Pulmonary artery endothelial cell (primary cell): ENCODE measurements at places on chromosomes 12 and 14.

GRCh38 chr12:116933091-116933490 is 22.3 kb downstream of the FBXW8 start:
- DNase-seq, result no peak

GRCh38 chr12:78062786-78063185 is 232.1 kb downstream of the NAV3 start:
- peak; percentile 79 for DNase-seq

GRCh38 chr14:54591866-54592265 is 24.9 kb downstream of the SAMD4A start:
- DNase-seq, result no peak

- DNase-seq, result no peak
Measured at GRCh38 chr14:65054471-65055085, 47.7 kb downstream of the MAX start.

GRCh38 chr12:19251481-19252132 is 122.1 kb downstream of the PLEKHA5 start:
- DNase-seq, result no peak

GRCh38 chr14:81716953-81717352 is 183.3 kb upstream of the SEL1L start:
- DNase-seq, result no peak

GRCh38 chr14:32047791-32048190 is 29.3 kb upstream of the ARHGAP5 start:
- DNase-seq, result no peak

GRCh38 chr14:56887216-56887615 is 76.9 kb upstream of the OTX2 start:
- DNase-seq, result no peak

DNA sequence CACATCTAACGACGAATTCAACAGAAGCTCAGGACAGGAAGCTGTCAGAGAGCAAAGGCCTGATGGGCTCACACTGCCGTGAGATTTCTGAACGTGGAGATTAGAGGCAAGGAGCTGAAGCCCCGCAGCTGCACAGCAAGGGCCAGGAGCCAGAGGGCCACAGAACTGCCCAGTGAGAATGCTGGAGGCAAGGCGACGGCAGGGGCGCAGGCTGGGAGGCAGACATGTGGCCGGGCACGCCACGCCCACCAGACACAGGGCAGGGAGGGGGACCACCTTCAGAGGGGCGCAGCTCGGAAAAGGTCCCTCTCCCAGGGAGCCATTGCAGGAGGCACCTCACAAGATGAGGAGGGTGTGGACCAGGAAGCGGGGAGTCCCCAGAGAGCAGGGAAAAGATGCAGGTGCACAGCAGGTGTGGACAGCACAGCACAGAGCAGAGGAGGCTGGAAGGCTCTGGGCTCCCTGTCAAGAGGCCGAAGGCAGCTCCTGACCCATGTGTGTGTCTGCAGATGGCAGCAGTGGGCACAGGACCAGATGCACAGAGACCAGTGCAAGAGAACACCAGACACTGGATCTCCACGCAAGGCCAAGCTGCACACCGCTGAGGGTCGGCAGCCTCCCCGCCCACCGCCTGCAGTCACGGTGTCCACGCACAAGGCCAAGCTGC is 23.0 kb downstream of the BTBD6 start:
- no peak for DNase-seq

- no peak for DNase-seq
Measured at GRCh38 chr12:67193704-67194103, 75.5 kb upstream of the CAND1 start.
